AG04449 (cell line): ENCODE measurements at places on chromosomes 6 and 20.

DNA sequence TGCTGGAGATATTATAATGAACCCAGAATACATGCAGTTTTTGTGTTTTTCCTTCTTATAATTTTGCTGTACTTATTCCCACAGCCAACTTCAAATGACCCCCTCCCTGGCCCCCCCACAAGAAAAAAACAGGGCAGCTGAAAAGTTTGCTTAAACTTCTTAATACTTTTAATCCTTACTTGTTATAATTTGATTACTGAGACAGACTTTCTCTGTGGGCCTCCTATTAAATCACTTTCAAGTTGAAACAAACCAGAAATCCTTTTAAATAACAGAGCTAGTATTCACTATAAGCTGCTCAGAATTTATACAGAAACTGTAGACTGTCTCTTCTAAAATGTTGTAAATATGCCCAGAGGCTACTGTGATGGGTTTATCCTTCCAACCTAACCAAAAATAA is 106.3 kb downstream of the CENPW start:
- no peak for DNase-seq

GRCh38 chr6:161496941-161497340 is 223.1 kb upstream of the AGPAT4 start:
- DNase-seq = no peak

GRCh38 chr6:33964387-33964786 is 160.6 kb upstream of the MLN start:
- no peak for DNase-seq

GRCh38 chr6:152087096-152087495 is 279.6 kb downstream of the ESR1 start:
- DNase-seq = no peak

DNA sequence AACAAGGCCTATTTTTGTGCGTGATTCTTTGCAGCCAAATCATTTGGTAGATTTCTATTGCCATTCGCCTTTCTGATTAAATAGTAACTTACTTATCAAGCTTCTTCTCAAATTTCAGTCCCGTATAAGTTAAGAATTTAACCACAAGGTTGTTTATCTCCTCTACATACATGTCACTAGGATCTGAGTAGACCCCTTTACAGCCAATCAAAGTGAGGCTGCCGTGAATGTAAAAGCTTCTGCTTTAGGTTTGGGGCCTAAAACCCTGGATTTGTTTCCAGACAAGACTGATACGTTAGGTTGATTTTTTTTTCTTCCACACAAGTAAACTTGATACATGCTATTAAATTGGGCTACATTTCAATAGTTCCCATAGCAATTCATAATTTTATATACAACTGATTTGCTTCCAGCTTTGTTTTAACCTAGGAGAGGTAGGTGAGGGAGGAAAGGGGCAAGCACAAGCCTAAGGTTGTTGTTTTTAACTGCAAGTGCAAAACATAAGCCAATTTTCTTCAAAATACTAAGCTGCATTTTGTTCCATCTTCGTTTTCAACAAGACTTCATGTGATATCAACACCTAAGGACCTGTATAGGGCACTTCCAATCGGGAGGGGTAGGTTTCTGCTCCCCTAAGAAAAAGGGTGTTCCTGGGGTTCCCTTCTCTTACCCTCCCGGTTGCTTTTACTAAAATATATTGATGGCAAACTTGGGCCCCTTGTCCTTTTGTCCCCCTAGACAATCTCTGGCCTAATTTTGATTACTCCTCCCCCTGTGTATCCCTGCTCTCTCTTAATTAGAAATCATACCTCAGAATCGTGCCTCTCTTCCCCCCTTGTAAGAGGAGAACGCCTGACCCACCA is 1.7 kb downstream of the RANBP9 start:
- no peak for DNase-seq

DNA sequence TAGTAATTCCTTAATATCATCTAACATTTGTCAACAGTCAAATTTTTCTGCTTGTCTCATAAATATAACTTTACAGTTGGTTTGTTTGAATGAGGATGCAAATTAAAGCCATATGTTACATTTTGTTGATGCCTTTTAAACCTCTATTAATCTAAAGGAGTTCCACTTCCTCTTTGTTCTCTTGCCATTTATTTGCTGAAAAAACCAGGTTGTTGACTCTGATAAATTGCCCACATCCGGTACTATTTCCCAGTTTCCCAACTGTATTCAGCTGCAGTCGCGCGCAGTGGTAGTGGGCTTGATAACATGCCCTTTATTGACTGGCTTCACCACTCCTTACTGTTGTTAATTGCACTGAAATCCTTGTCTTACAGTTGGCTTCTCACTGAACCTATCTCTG is 32.8 kb upstream of the SIRPB2 start:
- DNase-seq = no peak

GRCh38 chr6:106087548-106088325 is 1.6 kb downstream of the PRDM1 start:
- no peak for DNase-seq

- peak; percentile 29 for DNase-seq
Measured at GRCh38 chr20:50251992-50252511, 61.4 kb downstream of the CEBPB start.

GRCh38 chr6:20712011-20712410 is 177.8 kb downstream of the CDKAL1 start:
- no peak for DNase-seq

- no peak for DNase-seq
Measured at GRCh38 chr6:151835396-151835795, 27.9 kb downstream of the ESR1 start.

DNA sequence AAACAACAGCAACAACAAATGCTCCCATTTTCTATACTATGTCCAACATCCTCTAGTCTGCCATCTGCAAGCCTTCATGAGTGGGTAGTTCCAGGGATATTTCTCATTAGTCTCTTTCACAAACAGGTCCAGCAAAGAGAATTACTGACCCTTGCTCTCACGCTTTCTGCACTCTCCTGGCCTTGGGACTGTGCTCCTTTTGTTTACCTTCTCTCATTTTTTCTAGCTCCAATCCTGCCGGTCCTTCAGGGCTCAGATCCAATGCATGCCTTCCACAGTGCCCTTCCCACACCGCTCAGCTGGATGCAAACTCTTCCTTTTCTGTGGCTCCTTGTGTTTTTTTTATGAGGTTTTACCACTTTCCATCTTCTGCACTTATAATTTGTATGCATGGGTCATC is 47.2 kb downstream of the ADTRP start:
- no peak for DNase-seq

DNA sequence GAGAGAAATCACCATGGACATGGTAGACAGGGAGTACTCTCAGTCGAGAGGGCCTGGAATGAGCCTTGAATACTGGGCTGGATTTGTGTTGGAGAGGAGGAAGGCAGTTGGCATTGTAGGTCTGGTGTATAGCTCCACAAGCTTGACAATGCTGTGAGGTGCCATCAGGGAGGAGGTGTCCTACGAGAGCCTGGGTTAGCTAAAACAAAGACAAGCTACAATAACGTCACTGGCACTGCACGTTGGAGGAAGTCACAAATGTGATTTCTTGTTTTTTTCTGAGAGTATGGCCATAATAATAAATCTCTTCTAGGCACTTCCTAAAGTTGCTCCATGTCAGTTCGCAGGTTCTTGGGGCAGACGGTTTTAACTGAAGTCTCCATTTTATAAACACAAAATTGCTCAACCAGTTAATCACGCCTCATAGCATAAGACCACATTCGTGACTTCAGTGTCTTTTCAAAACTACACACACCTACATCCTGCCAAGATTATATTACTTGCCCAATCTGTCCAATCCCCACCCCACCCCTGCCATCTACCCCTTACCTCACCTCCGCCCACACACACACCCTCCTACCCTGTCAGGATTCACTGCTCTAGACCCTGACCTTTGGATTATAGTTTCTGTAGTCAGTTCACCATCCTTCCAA is 4.4 kb upstream of the HLA-DMB start:
- DNase-seq = no peak

GRCh38 chr6:168122521-168122920 is 43.5 kb upstream of the FRMD1 start:
- DNase-seq = no peak

DNA sequence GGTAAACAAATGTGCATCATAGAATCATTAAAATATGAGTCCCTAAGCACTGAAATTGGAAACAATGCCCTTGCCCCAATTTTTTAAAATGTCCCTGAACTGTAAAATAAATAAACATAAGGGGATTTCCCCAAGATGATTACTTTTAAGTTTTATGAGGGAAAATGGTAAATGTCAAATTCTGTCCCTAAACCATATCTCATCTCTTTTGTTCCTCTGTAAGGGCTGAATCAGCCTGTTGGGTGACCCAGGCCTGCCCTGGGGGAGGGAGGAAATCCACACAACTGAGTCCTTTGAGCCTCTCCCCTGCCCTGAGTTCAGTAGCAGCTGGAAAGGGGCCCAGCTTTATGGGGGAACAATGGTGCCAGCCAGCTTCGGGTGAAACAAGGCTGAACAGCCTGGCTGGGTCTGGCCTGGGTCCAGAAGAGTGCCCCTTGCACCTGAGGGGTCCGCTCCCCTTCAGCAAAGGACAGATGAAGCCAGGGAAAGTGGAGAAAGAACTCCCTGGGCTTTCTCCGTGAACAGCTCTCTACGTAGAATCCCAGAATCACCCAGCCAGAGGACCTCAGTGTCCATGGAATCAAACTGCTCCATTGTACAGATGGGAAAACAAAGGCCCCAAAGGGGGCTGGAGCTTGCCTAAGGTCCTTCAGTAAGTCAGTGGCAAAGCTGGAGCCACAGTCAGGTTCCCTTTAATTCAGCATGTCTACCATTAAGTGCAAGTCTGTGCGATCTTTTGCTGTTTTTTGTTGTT is 28.2 kb upstream of the ITCH start:
- no peak for DNase-seq

DNA sequence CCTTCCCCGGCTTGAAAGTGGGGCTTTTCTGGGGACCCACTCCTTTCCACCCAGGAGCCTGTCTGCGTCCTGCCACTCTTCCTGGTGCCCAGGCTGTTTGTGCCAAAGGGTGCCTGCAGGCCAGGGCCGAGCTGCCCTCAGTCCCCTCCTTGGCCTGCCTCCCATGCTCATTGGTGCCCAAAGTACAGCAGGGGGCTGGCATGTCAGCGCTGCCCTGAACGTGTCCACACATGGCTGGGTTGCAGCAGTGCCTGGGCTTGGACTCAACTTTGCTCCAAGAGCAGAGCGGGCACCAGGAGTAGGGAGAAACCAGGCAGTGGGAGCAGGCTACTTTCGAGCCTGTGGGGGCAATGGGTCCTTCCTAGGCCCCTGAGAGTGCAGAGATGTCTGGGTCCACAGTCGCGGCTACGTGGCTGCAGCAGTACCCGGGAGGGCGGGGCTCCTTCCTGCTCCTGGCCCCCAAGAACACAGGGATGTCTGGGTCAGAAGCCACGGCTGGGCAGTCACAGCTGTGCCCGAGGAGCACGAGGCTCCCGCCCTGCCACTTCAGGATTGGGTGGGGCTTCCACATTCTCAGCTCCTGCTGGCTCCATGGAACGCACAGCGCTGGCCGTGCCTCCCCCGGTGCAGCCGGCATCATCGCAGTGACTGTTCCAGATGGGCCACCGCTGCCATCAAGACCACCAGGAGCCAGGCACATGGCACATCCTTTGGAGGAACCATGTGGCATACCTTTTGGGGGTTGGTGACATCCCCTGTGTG is 50.0 kb upstream of the CLDN20 start:
- no peak for DNase-seq

DNA sequence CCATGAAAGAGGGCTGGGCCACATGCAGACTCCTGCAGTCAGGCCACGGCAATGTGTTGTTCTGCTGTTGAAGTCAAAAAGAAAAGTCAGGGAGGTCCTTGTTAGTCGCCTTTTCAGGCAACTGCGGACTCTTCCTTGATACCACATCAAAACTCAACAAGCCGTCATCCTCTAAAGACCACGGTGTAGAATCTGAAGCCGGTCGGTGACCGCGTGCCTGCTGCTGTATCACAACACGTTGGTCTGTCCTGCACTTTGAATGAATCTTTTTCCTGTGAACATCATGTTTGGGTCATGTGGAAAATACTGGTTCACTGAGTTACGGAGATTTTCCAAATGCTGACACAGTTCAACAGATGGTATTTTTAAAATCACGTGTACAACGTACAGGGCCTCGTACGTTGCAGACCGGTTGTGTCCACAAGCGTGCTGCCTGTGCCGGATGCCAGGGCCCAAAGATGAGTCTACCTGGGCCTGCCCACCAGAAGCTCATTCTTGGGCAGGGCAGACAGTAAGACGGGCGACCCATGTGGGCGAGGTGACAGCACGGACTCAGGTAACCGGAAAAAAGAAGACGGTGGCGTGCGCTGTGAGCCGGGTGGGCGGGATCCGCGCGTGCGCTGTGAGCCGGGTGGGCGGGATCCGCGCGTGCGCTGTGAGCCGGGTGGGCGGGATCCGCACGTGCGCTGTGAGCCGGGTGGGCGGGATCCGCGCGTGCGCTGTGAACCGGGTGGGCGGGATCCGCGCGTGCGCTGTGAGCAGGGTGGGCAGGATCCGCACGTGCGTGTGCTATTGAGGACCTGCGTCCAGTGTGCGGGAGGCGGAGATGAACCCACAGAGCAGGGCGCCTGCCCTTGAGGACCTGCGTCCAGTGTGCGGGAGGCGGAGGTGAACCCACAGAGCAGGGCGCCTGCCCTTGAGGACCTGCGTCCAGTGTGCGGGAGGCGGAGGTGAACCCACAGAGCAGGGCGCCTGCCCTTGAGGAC is 114.5 kb downstream of the FAM120B start:
- DNase-seq = no peak
